Fibroblast of lung (primary cell): ENCODE measurements at places on chromosomes 3 and 15. TPM values are rescaled to one million over a fixed set of nuclear protein-coding genes. Genes with fewer than 3 reads are reported as not detected.

The VGLL3 gene
- 41.1 and 53.7 TPM in 2 replicates for total RNA-seq

The THSD4 gene
- 58.0 and 95.5 TPM in 2 replicates for total RNA-seq

The LSAMP gene
- 4.8 and 9.0 TPM in 2 replicates for total RNA-seq

The MNS1 gene
- 1.8 and 2.1 TPM in 2 replicates for total RNA-seq

The ZNF774 gene
- 1.3 and 1.8 TPM in 2 replicates for total RNA-seq

The SLCO2A1 gene
- under 0.01 TPM in 2 replicates for total RNA-seq
